NCI-H1105 treated with DMSO at 0.1 percent for 48 hours (cell line): ENCODE measurements at places on chromosomes 6 and 20.
A peak's percentile ranks its signal among the peaks of the same experiment; 100 is the strongest.

DNA sequence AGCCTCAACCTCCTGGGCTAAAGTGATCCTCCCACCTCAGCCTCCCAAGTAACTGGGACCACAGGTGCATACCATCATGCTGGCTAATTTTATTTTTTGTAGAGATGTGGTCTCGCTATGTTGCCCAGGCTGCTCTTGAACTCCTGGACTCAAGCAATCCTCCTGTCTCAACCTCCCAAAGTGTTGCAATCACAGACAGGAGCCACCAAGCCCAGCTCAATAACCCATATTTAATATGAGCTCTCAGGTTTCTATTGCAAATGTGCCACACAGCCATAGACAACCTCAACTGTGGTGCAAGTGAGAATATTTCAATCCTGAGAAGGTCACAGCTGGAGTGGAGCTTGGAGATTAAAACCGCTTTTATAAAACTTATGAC is 14.4 kb downstream of the JPH2 start:
- no peak for DNase-seq

DNA sequence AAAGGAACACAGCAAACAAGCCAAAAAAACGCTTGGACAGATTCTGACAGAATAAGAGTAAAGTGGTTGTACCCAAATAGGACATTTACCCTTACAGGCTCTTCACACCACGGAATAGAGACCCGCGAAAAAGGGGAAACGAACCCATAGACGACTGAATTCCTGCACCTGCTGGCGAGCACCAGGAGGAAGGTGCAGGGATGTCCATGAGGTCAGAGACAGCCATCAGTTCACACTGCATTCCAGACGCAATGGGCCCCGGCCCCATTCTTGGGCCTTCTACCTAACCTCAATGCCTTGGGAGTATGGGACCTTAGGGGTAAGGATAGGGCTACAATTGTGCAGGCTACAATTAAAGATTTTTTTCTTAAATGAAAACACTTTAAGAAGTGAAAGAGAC is 5.2 kb upstream of the DIDO1 start:
- DNase-seq: no peak

GRCh38 chr20:51134405-51134804 is 111.5 kb upstream of the KCNG1 start:
- DNase-seq: no peak

- DNase-seq: peak; percentile 63
Observed at GRCh38 chr6:97059473-97059872, 134.9 kb downstream of the KLHL32 start.

GRCh38 chr6:125526007-125526720 is 223.3 kb upstream of the HEY2 start:
- DNase-seq: no peak

DNA sequence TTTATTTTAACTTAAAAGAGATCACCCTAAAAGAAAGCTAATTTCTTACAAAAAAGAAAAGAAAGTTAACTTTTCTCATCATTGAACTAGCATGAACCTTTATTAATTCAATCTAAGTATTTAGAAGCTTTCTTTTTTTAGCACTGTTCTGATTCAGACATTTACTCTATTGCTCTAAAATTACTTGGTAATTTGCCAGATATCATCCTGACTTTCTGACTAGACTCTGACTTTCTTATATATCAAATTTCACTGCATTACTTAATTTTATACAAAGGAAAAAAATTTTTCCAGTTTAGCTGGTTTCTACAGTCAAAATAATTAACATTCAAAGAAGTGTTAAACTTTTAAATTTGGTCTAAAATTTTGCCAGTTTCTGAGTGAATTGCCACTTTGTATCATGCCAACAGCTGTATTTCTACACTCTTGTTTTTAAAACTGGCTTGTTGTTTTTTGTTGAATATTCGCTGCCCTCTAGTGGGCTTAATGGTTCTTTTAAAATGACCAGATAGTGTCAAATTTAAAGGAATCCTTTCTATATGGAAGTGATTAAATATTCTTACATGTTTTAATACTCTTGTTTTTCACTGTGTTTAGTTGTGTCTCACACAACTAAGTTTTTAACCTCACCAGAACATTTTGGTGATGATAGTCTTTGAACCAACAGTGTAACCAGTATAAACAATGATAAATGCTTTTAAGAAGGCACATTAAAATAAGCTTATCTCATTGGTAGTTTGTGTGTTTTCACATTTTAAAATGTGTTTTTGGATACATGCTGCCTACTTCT is 102.0 kb downstream of the POPDC3 start:
- DNase-seq: peak; percentile 62

DNA sequence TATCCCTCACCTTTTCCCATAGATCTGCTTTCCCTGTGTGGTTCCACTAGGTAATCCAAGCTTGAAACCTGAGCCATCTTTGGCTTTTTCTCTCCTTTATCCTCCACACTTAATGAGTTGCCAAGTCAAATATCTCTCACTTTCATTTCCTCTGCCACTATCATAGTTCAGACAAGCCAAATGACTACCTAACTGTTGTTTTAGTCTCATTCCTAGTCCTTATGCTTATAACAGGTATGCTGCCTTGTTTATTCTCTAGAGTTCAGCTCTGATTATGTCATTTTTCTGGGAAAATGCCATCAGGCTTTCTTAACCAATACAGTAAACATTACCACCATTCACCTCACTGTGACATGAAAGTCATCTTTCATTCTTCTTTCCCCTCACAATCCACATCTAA is 6.5 kb downstream of the EFHC1 start:
- no peak for DNase-seq

DNA sequence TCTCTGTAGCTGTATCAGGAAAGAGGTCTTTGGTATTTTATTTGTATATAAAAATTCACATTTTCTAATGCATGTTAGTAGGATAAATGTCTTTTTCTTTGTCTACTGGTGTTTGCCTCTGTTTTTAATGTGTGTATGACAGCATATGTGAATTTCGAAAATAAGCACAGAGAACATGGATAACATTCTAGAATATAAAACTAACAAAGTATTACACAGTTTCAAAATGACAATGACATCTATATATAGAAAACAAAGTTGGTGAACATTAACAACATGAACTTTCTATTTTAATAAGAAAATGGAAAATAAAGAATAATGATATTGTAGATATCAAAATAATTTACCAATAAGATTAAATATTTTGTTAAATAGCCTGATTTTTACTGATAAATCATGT is 608.0 kb downstream of the COL12A1 start:
- no peak for DNase-seq

- DNase-seq: no peak
Observed at GRCh38 chr6:112760831-112761230, 413.7 kb downstream of the RFPL4B start.

- no peak for DNase-seq
Observed at GRCh38 chr6:111427341-111428116, 55.5 kb downstream of the REV3L start.

GRCh38 chr20:18263723-18264122 is 24.6 kb upstream of the ZNF133 start:
- DNase-seq: no peak

DNA sequence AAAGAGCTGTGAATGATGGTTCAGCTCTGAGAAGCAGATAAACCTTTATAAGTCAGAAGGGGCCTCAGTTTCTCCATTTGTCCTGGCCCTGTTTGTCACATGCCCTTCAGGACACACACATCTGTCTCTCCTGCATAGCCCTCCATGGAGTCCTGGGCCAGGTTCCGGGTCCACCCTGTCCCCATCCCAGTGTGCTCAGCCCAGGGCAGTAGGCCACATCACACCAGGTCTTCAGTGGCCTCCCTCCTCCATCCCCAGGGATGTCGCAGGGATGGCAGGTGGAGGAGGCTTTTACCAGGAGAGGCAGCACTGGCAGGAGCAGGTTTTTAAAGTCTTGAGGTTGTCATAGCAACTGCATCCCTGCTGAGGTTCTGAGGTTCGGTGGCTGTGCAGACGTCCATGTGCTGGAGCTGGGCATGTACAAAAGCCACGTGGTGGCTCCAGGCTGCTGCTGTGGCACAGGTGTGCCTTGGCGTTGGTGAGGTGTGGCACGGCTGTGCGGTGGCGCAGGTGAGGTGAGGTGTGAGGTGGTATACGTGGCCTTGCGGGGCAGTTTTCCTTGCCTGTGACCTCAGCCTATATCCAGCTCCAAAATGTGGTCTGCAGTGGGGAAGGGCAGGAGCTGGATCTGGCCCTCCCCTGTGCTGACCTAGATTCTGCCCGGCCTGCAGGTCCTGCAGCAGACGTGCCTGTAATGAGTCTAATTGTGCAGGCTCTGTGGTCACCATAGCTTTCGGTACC is 8.0 kb upstream of the NPBWR2 start:
- no peak for DNase-seq

- DNase-seq: no peak
Observed at GRCh38 chr6:2369606-2370005, 124.2 kb upstream of the GMDS start.

DNA sequence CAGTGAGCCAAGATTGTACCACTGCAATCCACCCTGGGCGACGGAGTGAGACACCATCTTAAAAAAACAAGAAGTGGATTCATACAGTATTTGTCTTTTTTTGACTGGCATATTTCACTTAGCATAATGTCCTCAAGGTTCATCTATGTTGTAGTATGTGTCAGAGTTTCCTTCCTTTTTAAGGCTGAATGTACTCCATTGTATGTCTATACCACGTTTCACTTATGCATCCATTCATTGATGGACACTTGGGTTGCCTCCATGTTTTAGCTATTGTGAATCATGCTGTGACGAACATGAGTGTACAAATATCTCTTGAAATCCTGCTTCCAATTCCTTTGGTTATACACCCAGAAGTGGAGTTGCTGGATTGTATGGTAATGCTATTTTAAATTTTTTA is 28.9 kb upstream of the FAM83D start:
- no peak for DNase-seq

GRCh38 chr20:62706344-62706743 is 2.3 kb upstream of the NTSR1 start:
- no peak for DNase-seq

- DNase-seq: no peak
Observed at GRCh38 chr6:168377484-168377855, 57.9 kb upstream of the DACT2 start.

DNA sequence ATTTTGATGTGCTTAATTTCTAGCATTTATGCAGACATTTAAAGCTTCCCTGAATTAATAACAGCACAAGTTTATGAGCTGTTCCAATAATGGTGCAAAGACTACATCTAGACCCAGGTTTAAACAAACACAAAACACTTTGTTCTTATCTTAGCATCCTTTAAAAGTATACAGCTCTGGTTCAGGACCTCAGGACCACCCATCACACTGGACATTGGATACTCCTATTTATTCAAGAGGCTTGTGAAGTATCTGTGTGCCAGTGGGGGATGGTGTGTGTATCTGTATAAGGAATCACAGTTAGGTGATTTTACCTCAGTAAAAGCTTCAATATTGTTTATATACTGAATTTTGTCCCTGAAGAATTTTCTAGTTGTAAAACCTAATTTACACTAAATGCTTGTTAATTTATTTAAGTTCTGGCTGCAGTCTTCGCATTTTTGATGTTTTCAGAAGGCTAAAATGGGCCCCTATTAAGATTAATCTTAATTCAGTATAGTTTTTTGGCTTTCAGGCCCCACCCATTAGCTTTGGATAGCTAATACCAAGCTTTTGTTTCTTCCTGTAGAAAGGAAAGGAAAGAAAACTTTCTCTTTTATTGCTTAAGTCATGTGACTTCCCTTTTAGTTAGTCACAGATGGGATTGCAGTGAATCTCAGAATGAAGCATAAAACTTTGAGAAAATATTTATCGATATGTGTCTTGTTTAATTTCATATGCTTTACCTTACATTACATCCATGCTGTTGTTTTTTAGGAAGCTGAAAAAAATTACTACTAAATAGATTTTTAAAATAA is 13.1 kb downstream of the LIN28B start:
- no peak for DNase-seq

DNA sequence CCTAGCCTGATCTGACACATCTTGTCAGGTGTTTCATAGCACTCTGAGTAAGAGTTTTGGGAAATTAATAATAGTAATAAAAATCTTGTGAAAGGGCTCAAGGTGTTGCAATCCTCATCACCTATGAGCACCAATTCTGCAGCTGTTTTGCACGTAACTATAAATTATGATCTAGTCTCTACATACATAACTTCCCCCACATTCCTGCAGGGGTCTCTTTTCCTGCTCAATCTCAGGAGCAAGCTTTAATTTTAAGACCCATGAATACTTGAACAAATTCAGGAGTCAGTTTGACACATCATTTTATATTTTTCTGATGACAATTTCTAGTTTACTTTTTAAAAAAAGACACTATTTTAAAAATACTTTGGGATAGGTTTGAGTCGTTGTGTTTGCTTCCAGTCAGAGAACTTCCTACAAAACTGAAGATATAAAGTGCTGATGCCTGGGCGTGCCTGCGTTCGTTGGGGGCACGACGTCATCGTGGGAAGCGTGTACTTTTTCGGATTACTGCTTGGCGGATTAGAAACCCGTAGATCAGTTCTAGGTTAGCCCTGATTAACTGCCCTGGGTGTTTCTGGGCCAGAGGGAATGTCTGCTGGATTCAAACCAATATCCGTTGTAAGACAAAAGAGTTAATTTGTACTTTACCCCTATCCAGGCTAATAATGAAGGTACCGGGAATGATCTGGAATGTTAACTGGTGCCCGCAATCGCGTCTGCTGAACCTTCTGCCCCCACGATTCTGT is 1.0 kb upstream of the E2F3 start:
- DNase-seq: peak; percentile 73

DNA sequence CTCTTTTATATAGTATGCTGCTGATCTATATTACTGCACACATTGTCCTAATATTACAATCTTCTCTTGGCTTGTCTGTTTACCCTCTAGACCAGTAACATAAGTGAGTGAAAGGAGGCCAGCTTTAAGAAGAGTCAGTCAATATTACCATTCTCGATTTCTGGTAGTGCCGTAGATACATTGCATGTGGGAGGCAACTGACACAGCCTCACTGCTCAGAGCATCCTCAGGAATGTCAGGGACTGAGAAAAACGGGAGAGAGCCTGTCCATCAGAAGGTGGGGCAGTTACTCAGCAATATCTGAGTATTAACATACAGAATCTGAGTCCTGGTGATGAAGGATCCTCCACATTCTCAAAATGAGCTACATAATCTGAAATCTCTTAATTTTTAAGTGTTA is 259.9 kb downstream of the GJA1 start:
- DNase-seq: no peak
